ENCODE measurements at places on chromosomes 2 and 18.

- DNase-seq = no peak
These were observed 24.0 kb downstream of the ZNF385B start for GRCh38 chr2:179837408-179837807.

GRCh38 chr18:36212301-36213171, 25.2 kb downstream of the MOCOS start:
- DNase-seq = no peak

DNA sequence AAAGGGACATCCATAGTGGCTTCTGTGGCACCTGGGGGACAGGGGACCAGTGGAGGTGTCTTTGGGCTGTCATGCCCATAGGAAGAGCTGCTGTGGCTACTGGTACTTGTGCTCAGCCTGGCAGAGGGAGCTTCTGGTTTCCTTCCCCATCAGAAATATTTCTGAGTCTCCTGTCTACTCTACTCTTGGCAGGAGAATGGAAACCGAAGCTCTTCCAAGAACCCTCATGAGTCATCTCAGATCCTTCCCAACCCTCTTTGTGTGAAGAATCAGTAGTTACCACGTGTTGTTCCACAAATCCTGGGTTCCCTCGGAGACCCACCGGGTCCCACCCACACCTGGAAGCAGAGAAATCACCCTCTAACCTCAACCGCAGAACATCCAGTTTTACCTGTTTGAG, 234.9 kb downstream of the FHOD3 start:
- no peak for DNase-seq

- no peak for DNase-seq
These were observed 84.8 kb downstream of the SETBP1 start for GRCh38 chr18:44765456-44765855.

DNA sequence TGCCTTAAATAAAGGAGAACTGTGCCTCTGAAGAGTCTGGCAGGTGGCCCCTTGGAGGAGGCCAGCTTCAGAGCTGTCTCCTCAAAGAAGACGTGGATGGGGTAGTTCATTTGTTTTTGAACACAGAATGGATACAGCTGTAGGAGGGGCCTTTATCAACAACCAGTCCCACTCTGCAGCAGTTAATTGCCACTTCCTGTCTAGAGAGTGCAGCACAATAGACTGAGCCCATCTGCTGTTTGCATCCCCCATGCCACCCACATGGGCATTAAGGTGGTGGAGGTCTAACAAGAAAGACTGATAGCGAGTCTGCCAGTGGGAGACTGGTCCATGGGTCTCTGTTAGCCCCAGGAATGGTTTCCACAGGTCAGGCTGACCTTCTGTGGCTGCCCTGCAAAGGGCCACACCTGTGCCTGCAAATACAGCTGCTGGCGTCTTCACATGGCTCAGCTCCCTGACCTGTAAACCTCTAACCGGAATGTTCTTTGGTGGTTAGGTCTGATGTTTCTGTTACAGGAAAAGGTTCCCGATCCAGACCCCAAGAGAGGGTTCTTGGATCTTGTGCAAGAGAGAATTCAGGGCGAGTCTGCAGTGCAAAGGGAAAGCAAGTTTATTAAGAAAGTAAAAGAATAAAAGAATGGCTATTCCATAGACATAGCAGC, 153.3 kb upstream of the ITGA6 start:
- DNase-seq = no peak

- DNase-seq = no peak
These were observed 182.8 kb downstream of the PIK3C3 start for GRCh38 chr18:42137693-42138375.

DNA sequence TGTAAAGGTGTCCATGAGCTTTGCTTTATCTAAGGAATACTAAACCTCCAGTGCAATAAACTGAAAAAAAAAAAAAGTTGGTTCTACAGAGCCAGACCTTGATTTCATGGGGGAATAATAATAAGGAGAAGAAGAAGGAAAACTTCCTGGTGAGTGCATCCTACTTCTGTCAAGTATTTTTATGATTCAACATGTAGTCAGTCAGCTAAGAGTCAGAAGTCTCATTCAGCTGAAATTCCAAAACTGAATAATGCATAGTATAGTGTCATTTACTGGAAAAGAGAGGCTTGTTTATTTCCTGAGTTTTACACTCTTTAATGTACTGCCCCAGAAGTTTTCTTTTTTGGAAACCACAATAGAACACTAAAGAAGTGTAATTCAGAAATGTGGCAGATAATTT, 77.8 kb upstream of the TACR1 start:
- DNase-seq = no peak

- no peak for DNase-seq
These were observed 3.1 kb upstream of the GALNT1 start for GRCh38 chr18:35578481-35578880.

DNA sequence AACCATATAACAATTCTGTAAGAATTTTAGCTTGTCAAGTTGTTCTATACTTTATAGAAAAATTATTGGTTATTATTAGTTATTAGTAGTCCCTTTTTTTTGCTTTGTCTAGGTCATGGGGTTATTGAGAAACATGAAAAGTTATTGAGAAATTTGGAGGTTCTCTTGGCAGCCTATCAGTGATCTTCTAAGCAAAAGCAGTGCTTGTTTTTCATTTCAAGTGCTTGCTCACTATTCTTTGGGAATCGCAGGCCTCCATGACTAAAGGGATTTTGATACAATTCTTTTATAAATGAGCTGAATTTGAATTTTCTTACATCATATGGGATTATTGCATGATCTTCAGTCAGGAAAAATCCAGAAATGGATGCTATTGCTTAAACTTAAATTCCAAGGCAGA, 25.8 kb downstream of the PLEKHA3 start:
- DNase-seq = no peak

GRCh38 chr18:44758861-44759631, 78.4 kb downstream of the SETBP1 start:
- peak; percentile 3 for DNase-seq
